Endodermal cell (in vitro differentiated cells): ENCODE measurements at places on chromosomes 5 and 9. TPM values are rescaled to one million over a fixed set of nuclear protein-coding genes. Genes with fewer than 3 reads are reported as not detected.
A peak's percentile ranks its signal among the peaks of the same experiment; 100 is the strongest.

GRCh38 chr5:160166069-160166972 lies 47.1 kb upstream of the PWWP2A start:
- DNase-seq: peak; percentile 63

The TLX3 gene
- not detected in 3 replicates for total RNA-seq

GRCh38 chr5:128815201-128815600 lies 150.1 kb upstream of the SLC27A6 start:
- DNase-seq: peak; percentile 74

DNA sequence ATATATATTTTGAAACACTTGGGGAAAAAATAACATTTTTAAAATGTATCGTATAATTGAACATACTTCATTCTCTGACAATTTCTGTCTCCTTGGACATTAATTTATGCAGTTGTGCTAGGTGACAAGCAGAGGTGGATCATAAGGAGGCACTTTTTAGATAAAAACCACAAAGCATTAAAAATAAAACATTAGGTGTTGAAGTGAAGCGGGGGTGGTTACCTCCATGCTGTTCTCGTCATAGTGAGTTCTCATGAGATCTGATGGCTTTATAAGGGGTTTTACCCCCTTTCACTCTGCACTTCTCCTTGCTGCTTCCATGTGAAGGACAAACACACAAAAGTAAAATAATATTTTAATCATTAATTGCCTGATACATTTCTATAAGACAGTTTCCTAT lies 11.9 kb upstream of the COX7C start:
- no peak for DNase-seq

DNA sequence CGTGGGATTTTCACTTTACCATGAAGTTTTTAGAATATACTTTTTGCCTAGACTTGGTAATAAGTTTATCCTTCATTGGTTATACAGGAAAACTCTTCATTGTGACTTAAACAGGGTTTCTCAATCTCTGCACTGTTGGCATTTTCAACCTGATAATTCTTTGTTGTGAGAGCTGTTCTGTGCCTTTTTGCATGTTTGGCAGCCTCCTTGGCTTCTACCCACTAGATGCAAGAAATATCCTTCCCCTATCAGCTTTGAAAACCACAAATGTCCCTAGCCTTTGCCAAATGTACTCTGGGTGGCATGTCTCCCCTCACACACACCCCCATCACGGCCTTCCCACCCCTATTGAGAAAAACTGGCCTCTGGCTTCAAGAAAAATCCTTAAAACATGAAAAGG lies 180.9 kb downstream of the ESM1 start:
- DNase-seq: no peak

The KLF4 gene
- 1.7 to 5.8 TPM (median 1.9 TPM) in 3 replicates for total RNA-seq

DNA sequence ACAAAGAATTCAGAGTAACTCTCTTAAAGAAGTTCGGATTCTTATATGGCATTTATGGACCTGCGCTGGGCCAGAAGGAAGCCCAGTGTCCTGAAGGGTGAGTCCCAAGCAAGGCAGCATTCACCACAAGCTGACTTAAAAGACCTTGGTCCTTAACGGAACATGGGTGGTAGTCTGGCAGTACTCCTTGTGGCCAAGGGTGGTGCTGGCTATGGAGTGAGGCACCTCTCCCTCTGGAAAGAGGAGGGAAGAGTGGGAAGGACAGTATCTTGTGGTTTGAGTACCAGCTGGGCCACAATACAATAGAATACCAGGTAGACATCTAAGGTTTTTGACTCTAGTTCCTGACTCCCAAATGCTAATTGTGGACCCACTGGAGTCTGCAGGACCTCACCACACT lies 425.7 kb upstream of the CYLC2 start:
- peak; percentile 66 for DNase-seq
